ENCODE measurements at places on chromosomes 5 and 9.

GRCh38 chr9:83959061-83959460, 21.0 kb downstream of the HNRNPK start:
- no peak for DNase-seq

DNA sequence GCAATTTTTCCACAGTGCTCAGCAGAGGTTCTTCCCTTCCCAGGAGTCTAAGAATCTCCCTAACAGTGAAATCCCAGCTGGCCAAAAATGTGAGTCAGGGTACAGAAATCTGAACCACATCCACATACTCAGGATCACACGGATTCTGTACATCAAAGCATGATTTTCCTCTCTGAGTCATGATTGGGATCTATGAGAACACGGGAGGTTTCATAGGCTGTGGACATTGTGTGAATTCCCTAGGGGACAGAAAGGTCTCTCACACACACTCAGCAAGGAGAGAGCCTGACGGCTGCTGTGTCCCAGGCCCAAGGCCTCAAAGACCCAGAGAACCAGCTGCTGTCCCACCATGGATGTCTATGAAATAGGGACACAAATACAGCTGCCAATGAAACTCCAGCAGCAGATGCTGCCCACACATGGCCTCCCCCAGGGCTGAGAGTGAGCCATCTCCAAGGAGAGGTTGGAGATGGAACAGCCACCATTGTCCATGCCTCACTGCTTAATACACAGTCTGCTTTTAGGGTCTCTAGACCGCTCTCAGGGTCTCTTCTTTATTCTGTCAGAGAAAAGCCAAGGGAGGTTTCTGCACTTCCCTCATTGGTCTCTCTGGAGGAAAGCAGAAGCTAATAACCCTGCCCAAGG, 102.7 kb downstream of the ADAMTS12 start:
- no peak for DNase-seq

DNA sequence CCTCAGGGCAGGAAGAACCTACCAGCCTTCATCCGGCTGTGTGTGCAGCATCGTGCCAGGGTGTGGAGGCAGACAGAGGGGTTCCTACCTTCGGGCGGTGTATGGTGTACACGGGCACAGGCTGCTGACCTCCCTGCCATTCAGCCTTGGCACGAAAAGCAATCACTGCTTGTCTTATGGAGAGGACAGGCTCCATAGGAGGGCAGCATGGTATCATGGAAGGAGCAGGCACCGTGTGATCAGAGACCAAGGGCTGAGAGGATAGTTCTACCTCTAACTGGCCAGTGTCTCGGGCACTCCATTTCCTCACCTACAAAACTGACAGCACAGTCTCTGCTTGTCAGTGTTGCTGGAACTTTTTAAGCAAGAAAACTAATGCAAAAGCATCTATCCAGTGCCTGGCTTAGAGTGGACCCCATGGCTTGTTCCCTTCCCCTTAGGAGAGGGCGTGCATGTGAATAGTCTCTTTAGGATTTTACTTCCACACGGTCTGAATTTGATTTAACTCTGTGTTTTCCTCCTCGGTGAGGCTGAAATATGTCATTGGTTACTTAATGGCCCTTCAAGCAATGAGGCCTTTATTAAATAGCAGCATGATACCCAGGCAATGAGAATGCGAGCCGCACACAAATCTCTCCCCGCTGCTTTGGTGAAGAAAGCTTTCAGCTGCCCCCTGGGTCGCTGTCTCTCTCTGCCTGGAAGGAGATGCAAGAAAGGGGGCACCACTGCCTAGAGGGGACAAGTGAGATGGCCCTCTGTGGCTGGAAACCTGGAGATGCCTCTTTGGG, 22.2 kb downstream of the TTLL11 start:
- no peak for DNase-seq

DNA sequence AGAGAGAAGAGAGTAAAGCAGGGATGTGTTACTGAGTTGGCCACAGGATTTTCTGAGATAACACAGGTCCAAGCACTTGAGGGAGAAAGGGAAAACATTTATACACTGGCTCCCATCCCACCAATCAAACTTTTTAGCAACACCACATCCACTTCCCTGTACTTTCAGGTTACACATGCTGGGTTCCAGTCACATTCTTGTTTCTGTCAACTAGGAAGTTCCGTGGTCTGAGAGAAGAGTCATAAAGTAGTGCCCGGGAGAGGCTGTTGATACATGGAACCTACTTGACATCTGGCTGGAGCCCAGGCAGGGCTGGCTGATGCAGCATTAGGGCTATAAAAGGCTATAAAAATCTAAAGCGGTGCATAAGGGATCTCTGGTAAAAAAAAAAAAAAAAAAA, 473.9 kb upstream of the COX7C start:
- DNase-seq: no peak

GRCh38 chr9:83219154-83219923, 156.4 kb upstream of the RASEF start:
- DNase-seq: peak; percentile 91

DNA sequence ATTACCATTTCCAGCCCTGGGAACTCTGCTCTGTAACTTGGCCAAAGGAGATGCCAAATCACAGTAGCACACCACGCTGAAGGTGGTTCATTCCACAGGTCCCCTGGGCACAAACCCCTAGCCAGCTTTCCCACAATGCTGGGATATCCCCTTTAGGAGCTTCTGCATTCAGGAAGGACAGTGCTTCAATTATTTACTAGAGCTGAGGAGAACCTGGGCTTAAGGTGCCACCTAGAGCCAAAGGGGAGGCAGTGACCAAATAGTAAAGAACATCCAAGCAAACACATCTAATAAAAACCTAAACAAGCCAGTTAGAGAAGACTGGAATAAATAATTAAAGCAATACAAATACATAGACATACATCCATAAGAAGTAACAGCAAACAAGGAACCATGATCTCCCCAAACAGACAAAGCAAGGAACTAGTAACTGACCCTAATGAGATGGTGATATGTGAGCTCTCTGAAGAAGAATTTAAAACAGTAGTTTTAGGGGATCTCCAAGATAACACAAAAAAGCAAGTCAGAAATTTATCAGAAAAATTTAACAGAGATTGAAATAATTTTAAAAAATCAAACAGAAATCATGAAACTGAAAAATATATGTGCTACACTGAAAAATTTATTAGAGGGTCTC, 14.6 kb downstream of the KIF4B start:
- no peak for DNase-seq

GRCh38 chr9:71975833-71976232, 64.4 kb downstream of the C9orf85 start:
- DNase-seq: no peak

- DNase-seq: no peak
These were observed 1055.5 kb upstream of the DMAC1 start for GRCh38 chr9:8855046-8855445.
